Astrocyte (in vitro differentiated cells and primary cell): ENCODE measurements at places on chromosomes 1 and 21.

DNA sequence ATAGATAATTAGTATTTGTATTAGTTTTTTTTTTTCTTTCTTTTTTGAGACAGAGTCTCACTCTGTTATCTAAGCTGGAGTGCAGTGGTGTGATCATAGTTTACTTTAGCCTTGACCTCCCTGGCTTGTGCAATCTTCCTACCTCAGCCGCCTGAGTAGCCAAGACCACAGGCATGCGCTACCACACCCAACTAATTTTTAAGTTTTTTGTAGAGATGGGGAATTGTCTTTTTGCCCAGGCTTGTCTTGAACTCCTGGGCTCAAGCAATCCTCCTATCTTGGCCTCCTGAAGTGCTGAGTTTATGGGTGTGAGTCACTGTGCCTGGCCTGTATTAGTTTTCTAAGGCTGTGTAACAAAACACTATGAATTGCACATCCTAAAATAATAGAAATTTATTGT is 58.3 kb downstream of the MSH4 start:
- peak; percentile 73 for DNase-seq
- H3K27me3 ChIP-seq = no peaks in the 10 kb centered on the region
- H3K36me3 ChIP-seq = no peaks in the 10 kb centered on the region
- no peak overlapping the region for H3K27ac ChIP-seq

- peaks cover 5% of the 10 kb centered on the region for H3K4me1 ChIP-seq
- peak; percentile 66 for DNase-seq
- H3K27ac ChIP-seq = no peak overlapping the region
These were observed 24.7 kb downstream of the HSF2BP start for GRCh38 chr21:43634618-43635017.

DNA sequence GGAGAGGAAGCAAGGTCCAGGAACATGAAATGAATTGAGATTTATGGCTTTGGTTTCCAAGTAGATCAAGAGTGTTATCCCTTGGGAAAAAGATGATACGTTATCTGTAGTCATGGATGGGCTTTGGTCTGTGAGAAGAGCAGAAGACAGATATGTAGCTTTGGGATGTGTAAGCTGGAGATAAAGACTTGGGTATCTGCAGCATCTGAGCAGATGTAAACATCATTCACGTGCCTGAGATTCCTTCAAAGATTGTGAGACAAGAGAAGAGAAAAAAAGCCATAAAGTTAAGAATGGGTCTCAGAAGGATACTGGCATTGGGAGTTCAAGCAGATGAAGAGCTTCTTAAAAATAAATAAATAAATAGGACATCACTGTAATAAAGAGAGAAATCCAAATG is 217.8 kb downstream of the PTPRC start:
- no peak for DNase-seq
- no peak overlapping the region for H3K27ac ChIP-seq
- no peaks in the 10 kb centered on the region for H3K4me1 ChIP-seq
- H3K27me3 ChIP-seq = no peaks in the 10 kb centered on the region

GRCh38 chr1:1092894-1093609 is 18.9 kb upstream of the RNF223 start:
- no peak for DNase-seq
- H3K36me3 ChIP-seq = no peaks in the 10 kb centered on the region
- H3K27me3 ChIP-seq = no peaks in the 10 kb centered on the region
- no peak overlapping the region for H3K27ac ChIP-seq

DNA sequence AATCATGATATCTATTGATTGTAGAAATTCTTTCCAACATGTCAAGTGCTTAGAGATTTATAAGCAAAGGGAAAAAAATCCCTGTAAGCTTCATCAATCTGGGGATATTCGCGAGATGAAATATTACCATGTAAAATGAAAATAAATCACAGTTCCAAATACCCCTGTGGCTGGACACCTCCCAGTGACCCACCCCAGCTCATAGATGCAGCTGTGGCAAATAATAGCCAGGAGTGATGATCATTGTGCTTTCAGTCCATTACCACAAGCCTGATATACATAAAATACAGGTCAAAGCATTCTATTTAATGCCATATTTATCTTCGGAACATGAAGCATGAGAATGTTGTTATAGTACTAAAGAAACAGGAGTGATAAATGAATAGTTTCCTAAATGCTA is 274.9 kb upstream of the LRRC7 start:
- H3K27me3 ChIP-seq = no peaks in the 10 kb centered on the region
- no peaks in the 10 kb centered on the region for H3K4me1 ChIP-seq
